ENCODE measurements at places on chromosomes 11 and 22.

- DNase-seq: no peak
Measured at GRCh38 chr11:120618399-120618798, 106.9 kb downstream of the GRIK4 start.

- no peak for DNase-seq
Measured at GRCh38 chr11:10331548-10332289, 26.8 kb downstream of the ADM start.

DNA sequence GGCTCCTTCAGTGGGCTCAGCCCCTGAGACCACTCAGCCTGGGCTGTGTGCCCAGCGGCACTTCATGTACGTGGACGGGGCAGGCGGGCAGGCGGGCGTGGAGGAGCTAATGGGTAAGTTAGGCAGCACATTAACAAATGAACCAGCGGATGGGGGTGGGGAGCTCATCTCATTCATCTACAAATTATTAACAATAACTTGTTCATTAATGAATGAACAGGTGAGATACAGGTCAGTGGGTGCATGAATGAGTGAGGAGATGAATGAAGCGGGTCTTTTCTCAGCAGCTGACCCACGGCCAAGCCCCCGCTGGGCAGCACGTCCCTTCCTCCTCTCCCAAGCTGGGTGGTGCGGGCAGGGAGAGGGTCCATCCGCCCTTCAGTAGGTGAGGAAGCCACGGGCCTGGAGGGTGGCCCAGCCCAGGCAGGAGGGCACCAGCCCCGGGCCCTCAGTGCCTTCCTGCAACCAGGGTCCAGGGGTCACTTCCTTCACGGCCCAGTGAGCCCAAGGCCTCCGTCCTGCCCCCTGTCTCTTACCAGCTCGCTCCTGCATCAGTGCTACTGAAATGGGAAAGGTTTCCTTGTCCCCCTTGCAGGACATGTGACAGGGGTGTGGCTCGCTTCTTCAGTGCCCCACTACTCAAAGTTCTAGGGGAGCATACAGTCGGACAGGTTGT, 60.5 kb upstream of the KCNQ1OT1 start:
- no peak for DNase-seq

DNA sequence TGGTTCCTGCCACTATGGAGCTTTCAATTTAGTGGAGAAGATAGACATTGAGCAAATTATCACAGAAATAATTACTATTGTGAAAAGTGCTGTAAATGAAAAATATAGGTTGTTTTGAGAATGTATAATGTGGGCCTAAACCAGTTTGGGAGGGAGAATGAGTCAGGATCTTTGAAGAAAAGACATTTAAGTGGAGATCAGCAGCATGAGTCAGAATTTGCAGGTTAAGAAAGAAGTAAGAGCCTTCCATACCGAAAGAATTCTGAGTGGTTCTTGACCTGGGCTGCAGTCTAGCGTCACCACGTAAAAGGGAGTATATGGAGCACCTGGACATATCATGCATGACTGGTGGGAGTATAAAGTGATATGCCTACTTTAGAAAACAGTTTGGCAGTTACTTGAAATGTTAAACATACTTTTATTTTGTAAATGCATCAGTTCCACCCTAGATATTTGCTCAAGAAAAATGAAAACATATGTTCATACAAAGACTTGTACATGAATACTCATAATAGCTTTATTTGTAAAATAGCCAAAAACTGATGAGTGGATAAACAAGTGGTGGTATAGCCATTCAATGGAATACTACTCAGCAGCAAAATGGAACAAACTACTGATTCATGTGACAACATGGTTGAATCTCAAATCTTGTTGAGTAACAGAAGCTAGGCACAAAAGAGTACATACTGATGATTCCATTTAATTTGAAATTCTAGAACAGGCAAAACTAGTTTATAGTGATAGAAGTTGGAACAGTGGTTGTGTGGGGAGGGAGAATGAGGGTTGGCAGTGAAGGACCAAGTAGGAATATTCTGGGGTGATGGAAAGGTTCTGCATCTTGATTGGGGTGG, 99.2 kb downstream of the STIM1 start:
- DNase-seq: no peak
